Large intestine (tissue), 12 donors: ENCODE measurements at places on chromosomes 13 and 19. TPM values are rescaled to one million over a fixed set of nuclear protein-coding genes. Genes with fewer than 3 reads are reported as not detected.
A peak's percentile ranks its signal among the peaks of the same experiment; 100 is the strongest.

Gene TTYH1
- polyA plus RNA-seq: 8.2 TPM

Gene PSG6
- not detected for polyA plus RNA-seq

Gene FSD1
- 5.1 TPM for polyA plus RNA-seq

DNA sequence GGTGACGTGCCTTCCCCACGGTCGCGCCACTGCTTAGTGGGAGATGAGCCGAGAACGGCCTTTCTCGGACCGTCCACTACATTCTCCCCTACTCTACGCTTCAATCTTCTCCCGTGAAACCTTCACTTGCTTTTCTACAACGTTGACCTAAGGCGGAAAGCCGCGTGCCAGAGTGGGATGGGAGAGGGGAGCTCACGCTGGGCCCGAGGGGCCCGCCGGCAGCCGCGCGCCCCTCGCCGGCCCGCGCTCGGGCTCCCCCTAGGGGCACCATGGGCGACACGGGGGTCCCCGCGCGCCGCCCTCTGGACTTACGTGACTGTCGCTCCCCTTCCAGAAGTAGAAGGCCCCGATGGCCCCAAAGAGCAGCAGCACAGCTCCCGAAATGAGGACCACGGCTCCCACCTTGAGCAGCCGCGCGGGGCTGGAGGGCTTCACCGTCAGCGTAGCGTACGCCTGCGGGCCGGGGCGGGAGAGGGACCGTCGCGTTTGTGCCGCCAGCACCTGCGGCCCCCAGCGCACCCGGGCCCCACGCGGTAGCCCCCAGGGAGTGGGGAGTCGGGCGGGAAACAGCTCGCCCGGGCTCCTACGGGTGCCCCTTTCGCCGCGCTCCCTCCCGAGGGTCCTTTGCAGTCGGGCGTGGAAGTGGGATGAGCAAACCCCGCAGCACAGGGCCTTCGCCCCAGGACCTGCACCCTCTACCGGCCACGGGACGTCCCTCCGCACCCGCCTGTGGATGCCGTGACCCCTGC, 727 bp downstream of the CNMD start:
- peaks cover 43% of the 10 kb centered on the region for H3K27me3 ChIP-seq
- H3K4me1 ChIP-seq: peaks cover 5% of the 10 kb centered on the region
- no peaks in the 10 kb centered on the region for H3K36me3 ChIP-seq

GRCh38 chr19:1435378-1435989, 2.7 kb upstream of the RPS15 start:
- no peak overlapping the region for H3K27ac ChIP-seq
- H3K4me3 ChIP-seq: no peak overlapping the region
- peaks cover 12% of the 10 kb centered on the region for H3K4me1 ChIP-seq
- no peak for DNase-seq

DNA sequence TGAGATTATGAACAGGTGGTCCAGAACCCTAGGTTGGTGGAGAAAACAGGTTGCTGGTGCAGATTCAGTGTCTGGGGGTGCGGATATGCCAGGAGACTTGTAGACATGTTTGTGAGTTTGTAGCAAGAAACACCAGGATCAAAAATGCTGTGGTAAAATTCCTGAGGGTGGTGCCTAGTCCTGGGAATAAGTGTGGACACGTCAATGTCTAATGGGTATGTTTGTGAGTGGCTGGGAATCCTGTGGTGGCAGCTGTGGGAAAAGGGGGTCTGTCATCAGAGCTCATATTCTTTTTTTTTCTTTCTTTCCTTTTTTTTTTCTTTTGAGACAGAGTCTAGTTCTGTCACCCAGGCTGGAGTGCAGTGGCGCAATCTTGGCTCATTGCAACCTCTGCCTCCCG, 7.2 kb downstream of the ZNF708 start:
- H3K27ac ChIP-seq: no peak overlapping the region
- no peak overlapping the region for H3K4me3 ChIP-seq
- no peak for DNase-seq
- peaks cover 6% of the 10 kb centered on the region for H3K36me3 ChIP-seq
- no peaks in the 10 kb centered on the region for H3K4me1 ChIP-seq
- no peaks in the 10 kb centered on the region for H3K27me3 ChIP-seq

GRCh38 chr13:38223089-38223488, 126.6 kb upstream of the UFM1 start:
- no peaks in the 10 kb centered on the region for H3K4me1 ChIP-seq
- H3K4me3 ChIP-seq: no peak overlapping the region
- H3K36me3 ChIP-seq: no peaks in the 10 kb centered on the region

DNA sequence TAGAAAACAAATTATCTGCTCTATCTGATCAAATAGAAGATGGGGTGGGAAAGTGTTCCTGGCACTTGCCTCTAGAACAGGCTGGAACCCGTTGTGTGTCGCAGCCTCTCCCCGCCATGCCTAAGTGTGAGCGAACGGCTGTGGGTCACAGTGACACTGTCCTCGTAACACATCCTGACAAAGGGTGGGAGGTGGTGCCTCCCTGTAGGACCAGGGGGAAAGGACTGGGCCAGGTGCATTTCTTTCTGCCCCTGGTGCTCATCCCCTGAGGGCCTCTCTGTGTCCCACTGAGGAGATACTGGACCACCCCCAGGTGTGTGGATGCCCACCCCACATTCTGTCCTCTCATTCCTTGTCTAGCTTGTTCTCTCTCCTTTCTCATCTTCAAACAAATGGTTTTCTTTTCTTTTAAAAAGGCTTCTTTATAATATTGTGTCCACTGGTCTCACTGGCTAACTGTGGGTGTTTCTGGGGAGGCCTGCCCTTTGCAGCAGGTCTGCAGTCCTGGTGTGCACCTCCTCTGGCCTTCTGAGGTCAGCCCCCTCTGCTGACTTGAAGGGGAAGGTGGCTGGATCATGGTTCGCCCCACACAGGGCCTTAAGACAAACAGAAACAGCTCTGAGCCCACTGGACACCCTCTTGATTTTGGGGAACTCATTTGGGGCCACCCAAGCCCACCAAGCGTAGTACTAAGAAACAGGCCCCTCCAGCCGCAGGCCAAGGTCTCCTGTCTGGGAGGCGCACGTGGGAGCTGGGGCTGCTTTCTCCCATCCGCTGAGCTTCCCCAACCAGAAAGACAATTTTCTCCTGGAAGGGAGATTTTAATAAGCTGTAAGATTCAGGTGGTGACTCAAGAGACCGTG, 152.5 kb upstream of the SOX1 start:
- H3K27me3 ChIP-seq: no peaks in the 10 kb centered on the region
- H3K4me1 ChIP-seq: no peaks in the 10 kb centered on the region
- no peak for DNase-seq
- no peak overlapping the region for H3K4me3 ChIP-seq

- peaks cover 3% of the 10 kb centered on the region for H3K4me1 ChIP-seq
- DNase-seq: no peak
- no peak overlapping the region for H3K27ac ChIP-seq
- no peak overlapping the region for H3K4me3 ChIP-seq
- no peaks in the 10 kb centered on the region for H3K36me3 ChIP-seq
Observed at GRCh38 chr13:24110011-24110410, 50.5 kb upstream of the SPATA13 start.

- DNase-seq: peak; percentile 18
- peaks cover 16% of the 10 kb centered on the region for H3K4me1 ChIP-seq
- peak overlapping the region; percentile 71 for H3K4me3 ChIP-seq
- H3K27ac ChIP-seq: peak overlapping the region; percentile 14
- peaks cover 31% of the 10 kb centered on the region for H3K36me3 ChIP-seq
Observed at GRCh38 chr19:39823686-39824085, 10.3 kb downstream of the DYRK1B start.

- no peaks in the 10 kb centered on the region for H3K4me1 ChIP-seq
- H3K27me3 ChIP-seq: peaks cover 10% of the 10 kb centered on the region
- H3K4me3 ChIP-seq: no peak overlapping the region
- H3K36me3 ChIP-seq: no peaks in the 10 kb centered on the region
- no peak overlapping the region for H3K27ac ChIP-seq
Observed at GRCh38 chr19:42114412-42114811, 17.8 kb downstream of the POU2F2 start.
